ENCODE measurements at places on chromosomes 12 and 14. TPM values are rescaled to one million over a fixed set of nuclear protein-coding genes. Genes with fewer than 3 reads are reported as not detected.

DNA sequence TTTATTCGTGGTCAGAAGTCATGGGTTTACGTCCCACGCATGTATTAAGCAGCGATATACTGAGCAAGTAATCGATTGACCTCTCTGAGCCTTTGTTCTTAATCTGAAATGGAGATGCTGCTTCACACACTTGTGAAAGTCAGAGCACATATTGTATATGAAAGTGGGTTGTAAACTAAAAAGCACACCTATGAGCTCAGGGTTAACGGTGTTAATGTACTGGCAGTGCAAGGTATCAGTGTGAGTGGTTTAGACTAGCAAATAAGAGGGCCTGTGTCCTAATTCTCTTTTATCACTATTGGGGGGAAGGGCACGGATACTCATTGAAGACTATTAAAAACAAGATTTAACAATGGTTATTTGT, 676 bp downstream of the MRPL42 start:
- DNase-seq: peak; percentile 2

GRCh38 chr12:44381341-44381740, 494.8 kb downstream of the NELL2 start:
- no peak for DNase-seq

DNA sequence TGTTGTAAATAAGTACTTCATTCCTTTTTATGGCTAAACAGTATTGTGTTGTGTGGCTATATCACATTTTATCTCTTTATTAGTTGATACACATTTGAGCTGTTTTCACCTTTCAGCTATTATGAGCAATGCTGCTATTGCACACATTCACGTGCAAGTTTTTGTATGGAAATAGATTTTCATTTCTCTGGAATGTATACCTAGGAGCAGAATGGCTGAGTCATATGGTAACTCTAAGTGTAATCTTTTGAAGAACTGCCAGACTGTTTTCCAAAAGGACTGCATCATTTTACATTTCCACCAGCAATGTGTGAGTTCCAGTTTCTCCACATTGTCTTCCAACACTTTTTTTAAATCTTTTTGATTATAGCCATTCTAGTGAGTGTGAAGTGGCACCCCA, 134.0 kb downstream of the SRGAP1 start:
- peak; percentile 75 for DNase-seq

GRCh38 chr14:31576949-31577348, 15.7 kb downstream of the NUBPL start:
- DNase-seq: no peak

- no peak for DNase-seq
These were observed 35.5 kb downstream of the ANO2 start for GRCh38 chr12:5909560-5909959.

- DNase-seq: no peak
These were observed 89.1 kb downstream of the TTC7B start for GRCh38 chr14:90727082-90727481.

- DNase-seq: no peak
These were observed 104.7 kb downstream of the C12orf42 start for GRCh38 chr12:103391103-103391502.

GRCh38 chr12:130984183-130985058, 30.7 kb downstream of the ADGRD1 start:
- DNase-seq: no peak

DNA sequence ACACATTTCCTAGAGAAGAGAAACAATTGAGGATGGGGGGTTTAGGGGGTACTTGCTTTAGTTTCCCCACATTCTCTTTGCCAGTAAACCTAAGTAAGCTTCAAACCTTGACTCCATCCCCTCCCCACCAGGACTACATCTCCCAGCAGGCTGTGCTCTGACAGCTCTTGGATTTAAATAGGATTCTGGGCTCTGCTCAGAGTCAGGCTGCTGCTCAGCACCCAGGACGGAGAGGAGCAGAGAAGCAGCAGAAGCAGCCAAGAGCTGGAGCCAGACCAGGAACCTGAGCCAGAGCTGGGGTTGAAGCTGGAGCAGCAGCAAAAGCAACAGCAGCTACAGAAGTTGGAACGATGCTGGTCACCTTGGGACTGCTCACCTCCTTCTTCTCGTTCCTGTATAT, 20.6 kb downstream of the RDH12 start:
- peak; percentile 32 for DNase-seq

- no peak for DNase-seq
These were observed 103.5 kb downstream of the WSCD2 start for GRCh38 chr12:108232565-108232964.

DNA sequence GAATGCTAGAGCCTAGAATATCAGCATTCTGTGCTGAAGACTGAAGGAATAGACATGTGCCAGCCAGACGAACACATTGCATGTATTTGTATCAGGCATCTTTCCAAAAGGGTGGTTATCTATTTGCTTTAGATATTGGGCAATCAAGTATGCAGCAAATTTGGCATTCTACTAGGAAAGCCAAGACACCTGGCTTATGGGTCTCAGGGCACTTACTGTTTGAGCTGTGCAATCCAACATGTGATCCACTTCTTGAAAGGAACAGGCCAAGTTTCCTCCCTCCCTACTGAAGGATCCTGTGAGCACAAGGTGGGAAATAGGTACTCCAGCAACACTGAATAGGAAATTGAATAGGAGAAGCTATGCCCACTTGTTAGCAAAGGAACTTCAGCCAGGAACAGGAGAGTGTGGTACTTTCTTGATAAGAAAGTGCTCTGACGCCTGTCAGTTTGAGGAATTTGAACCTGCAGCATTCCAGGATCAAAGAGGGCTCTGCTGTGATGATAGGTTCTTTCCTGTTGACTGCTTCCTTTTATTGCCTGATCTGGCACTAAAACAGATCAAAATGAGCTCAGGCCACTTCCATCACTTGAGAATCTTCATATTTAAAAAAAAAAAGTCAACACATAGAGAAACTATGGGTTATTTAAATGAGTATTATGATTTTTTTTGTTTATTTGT, 20.6 kb downstream of the OR6S1 start:
- DNase-seq: no peak

DNA sequence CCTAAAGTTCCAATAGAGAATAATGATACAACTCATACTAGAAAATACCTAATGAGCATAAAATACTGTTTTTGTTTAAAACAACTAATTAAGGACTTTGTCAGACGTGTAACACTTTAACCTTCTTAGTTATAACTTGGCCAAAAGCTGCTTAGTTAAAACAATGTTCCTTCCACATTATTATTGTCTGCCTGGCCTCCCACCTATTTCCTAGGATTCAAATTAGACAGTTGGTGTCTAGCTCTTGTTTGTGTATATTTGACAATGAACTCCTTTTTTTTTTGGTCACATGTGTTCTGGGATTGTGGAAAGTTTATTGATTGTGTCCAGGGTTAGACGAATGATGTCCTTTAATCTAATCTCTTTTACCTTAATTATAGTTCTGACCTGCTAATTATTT, 67.6 kb upstream of the PSMA6 start:
- no peak for DNase-seq

- no peak for DNase-seq
These were observed 12.1 kb downstream of the BMAL2 start for GRCh38 chr12:27344760-27345159.

GRCh38 chr12:65659681-65660080, 164.6 kb upstream of the HMGA2 start:
- no peak for DNase-seq

GRCh38 chr14:48140804-48141203, 465.4 kb upstream of the MDGA2 start:
- no peak for DNase-seq

- DNase-seq: no peak
These were observed 10.7 kb downstream of the UBE3B start for GRCh38 chr12:109488051-109488665.

GRCh38 chr14:31307618-31308017, 100.0 kb upstream of the HECTD1 start:
- no peak for DNase-seq

GRCh38 chr12:88726806-88727720, 146.8 kb upstream of the KITLG start:
- DNase-seq: no peak

DNA sequence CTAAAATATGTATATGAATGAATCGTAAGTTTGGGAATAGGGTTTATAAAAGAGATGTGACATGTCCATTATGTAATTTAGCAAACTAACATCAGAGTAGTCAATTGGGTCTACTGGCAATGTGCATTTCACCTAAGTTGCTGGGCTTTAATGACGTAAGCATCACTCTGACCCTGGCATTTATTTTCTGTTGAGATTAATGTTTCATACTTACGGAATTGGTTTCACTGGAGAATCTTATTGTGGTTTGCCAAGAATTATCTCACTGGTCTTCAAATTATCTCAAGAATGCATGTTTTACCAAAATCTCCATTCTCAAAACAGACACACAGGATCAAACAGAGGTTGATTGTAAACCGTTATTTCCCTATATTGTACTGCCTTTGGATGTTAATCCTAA, 437.1 kb downstream of the NPAS3 start:
- peak; percentile 39 for DNase-seq

- DNase-seq: no peak
These were observed 248.6 kb downstream of the EGLN3 start for GRCh38 chr14:33702293-33702692.

- no peak for DNase-seq
These were observed 81.3 kb downstream of the PPHLN1 start for GRCh38 chr12:42407306-42407705.

- no peak for DNase-seq
These were observed 73.6 kb upstream of the CCDC198 start for GRCh38 chr14:57567220-57567619.

GRCh38 chr14:99644723-99645544, at the start of gene HHIPL1:
Gene HHIPL1 (plus strand): TSS chr14:99645129. CDS start chr14:99645208, 79 bp downstream.
- peak; percentile 31 for DNase-seq

DNA sequence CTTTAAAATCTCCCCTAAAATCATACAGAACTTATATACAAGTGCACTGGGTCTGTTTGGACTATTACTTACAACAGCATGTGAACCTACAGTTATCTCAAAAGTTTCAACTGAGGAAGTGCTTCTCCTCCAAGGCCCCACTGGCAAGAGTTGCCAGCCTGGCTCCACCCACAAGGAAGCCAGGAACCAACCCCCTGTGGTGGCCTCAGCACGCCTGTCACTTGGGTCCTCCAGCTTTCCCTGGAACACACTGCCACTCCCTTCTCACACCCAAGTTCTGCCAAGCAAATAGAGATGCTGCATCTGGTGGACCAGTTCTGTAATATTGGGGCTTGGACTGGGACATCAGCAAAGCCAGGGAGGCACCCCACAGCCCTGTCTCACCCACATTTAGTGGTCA, 115.4 kb downstream of the GCH1 start:
- no peak for DNase-seq

GRCh38 chr14:54146601-54147000, 190.0 kb upstream of the BMP4 start:
- DNase-seq: no peak

DNA sequence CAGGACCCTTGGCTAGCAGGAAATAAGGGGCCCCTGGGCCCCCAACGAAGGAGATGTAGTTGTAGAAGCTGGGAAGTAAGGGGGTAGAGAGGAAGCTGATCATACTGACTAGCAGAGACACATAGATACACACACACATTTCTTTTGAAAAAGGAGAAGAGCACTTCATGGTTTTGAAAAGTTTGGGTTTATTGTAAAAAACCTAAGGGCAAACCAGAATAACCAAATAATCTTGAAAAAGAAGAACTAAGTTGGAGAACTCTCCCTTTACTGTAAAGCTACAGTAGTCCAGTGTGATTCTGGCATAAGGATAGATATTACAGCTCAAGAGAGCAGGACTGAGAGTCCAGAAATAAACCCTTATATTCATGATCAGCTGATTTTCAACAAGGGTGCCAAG, 5.8 kb upstream of the HCAR3 start:
- DNase-seq: no peak

GRCh38 chr14:105765893-105766614, 239.7 kb downstream of the TMEM121 start:
- no peak for DNase-seq

DNA sequence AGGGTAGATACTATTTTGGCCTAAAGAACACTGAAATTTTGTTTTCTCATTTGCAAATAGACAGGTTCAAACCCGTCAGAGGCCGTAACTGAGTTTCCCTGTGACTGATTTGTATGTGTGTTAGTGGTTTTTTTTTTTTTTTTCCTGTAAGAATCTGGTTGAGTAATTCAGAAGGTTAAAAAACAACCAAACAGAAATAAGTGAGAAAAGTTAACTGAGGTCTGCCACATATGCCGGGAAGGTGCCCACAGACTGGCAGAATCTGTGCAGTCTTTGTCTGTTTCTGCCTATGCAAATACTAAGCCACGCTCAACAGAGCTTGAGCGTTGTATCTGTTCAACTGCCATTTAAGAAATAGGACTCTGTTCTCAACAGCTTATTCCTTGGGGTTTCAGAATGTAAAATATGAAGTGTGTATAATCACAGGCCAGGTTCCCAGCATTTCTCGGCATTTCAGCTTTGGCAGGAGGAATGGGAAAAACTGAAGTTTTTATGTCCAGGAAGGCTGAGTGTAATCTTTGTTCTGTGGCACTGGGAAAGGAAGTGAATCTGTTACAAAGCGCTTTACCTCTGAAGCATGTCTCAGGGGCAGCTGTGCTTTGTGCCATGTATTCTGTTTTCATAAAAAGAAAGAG, 181.9 kb downstream of the PRKCH start:
- DNase-seq: no peak

DNA sequence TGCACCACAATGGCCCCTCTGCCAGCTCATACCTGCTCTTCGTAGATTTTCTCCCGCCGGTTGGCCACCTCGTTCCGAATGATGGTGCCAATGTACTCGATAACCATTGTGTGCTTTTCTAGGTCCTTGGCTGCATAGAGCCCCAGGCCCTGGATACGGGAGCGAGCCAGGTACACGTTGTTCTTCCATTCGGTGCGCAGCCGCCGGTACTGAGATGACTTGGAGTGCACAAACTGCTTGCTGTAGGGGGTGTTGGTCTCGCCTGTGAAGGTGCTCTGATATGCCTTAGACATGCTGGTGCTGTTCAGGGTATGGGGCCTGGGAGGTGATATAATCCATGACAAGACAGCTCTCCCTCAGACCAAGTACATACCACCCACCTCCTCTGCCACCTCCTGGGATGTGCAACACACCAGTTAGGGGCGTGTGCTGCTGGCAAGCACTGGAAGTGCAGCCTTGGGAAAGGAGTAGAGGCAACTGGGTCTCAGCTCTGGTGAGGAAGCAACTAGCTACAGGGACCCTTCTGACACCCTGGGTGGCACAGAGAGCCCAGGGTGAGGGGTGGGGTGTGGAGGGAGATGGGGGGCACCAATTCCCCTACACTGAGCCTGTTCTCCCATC, 4.1 kb upstream of the PRKAG1 start:
- no peak for DNase-seq

DNA sequence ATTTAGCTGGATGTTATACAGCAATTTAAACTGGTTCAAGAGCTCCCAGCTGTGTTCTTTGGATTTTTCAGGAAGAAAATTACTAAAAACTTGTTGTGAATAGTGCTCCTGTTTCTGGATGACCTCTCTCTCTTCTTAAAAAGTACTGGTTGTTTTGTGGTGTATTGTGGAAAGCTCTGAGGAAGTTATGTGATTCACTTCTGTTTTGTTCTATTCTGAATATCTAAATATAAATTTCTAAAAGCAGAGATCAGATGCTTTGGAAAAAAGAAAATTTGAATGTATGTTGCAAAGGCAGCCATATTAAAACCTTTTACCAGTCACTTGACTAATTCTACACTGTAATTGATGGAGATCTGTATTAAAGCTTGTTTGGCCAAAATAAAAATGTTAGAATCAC, 3.4 kb upstream of the C3AR1 start:
- DNase-seq: no peak

Gene LRRK2
- 1.3 TPM for total RNA-seq

Gene KIF5A
- 1.3 TPM for total RNA-seq

Gene MYO1H
- total RNA-seq: not detected

Gene SUDS3
- total RNA-seq: 34.1 TPM

Gene GARIN6
- not detected for total RNA-seq

Gene TAS2R42
- not detected for total RNA-seq

Gene KTN1
- 167 TPM for total RNA-seq

Gene OSBPL8
- 148 TPM for total RNA-seq

Gene GALNT16
- total RNA-seq: under 0.01 TPM

Gene KRT77
- not detected for total RNA-seq

Gene KCNC2
- 0.43 TPM for total RNA-seq
